ENCODE measurements at places on chromosomes 1 and 21.

GRCh38 chr1:3213730-3214129 is 144.7 kb downstream of the PRDM16 start:
- no peak for DNase-seq

- DNase-seq: no peak
Observed at GRCh38 chr21:45050345-45050796, 24.0 kb upstream of the ADARB1 start.

DNA sequence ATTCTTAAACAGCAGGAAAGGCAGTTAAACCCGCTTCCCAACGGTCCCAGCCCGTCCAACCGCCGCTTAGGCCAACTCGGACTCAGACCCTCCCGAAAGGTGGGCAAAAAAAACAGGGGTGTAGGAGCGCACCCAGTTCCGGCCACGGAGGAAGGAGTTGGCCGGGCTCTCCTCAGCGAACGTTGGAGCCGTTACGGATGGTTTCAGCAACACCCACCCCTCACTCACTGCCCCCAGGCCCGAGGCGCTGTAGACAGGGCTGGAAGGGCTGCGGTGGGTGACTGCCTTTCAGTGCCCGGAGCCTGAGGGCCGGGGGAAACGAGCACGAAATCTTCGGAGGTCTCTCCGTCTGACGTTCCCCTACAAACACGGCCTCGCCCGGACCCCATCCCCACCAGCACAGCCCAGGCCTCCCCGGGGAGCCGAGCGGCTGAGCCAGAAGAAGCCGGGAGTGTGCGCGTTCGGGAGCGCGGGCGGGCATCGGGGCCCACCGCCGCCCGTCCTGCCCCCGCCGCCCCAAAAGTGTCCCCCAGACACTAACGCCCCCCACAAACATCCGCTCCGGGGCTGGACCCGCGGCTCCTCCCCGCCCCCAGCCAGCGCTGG is 1.3 kb downstream of the KDM5B start:
- no peak for DNase-seq

GRCh38 chr1:22344329-22344630 is 107.4 kb upstream of the ZBTB40 start:
- DNase-seq: no peak

- DNase-seq: no peak
Observed at GRCh38 chr1:166283190-166283589, 116.4 kb upstream of the FAM78B start.

GRCh38 chr1:224502459-224503160 is 68.0 kb upstream of the WDR26 start:
- no peak for DNase-seq

GRCh38 chr21:38675182-38675824 is 130.4 kb upstream of the ETS2 start:
- DNase-seq: no peak

DNA sequence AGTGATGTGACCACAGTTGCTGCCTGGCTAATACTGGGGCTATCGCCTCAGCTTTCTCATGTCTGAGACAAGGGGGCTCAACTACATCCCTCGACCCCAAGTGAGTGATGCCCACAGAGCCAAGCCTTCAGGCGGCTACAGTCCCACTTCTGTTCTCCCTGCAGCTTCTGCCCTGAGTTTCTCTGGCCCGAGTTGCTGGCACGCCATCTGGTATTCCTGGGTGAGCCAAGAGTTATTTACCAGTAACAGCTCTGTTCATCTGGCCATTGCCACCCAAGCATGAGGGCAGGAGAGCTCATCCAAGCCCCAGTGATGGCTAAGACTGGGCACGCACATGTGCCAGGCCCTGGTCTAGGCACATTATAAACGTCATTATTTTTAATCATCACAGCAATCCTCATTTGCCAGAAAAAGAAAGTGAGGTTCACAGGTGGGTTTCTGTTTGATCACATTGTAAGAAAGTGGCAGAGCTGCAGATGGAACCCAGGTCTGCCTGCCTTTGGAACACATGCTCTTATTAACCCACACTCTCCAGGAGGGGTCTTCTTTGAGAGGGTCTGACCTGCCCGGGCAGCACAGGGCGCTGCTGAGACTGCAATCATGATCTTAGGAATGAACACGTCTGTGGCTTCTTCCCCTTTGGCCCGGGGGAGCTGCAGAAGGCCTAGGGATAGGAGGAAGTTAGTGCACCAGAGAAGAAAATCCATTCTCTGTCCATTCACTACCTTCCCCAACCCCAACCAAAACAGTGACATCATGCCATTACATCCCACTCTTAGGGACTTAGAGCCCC is 27.5 kb downstream of the KCND3 start:
- no peak for DNase-seq

- no peak for DNase-seq
Observed at GRCh38 chr1:247241691-247242090, 14.2 kb upstream of the VN1R5 start.

DNA sequence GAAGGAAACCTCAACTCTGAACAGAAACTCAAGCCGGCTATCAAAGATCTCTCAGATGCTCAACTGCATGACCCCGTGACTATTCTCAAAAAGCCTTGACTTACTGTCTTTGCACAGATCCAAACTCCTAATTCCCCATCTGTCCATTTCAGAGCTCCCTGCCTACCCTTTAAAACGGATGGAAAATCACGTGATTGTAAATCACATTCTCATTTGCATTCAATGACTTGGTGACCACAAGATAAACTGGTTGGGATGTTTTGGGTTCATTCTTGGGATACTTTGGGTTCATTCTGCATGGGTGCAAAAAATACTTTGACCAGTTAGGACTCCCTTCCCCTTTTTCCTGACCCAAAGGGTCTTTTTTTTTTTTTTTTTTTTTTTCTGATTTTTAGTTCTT is 41.3 kb upstream of the RUNX1 start:
- no peak for DNase-seq

DNA sequence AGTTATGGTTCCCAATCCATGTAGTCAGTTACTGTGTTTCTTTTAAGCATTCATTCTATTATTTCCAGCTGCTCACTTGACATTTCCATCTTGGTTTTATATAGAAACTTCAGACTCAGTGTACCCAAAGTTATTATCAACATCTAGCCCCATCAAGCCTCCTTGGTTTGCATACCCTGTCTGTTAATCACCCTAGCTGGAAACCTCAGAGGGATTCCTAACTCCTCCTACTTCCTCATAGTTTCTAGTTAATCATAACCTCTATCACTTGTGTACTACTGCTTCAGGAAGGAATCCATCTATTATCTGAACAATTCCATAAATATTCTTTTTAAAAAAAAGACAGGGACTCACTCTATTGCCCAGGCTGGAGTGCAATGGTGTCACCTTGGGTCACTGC is 293.3 kb downstream of the SDCCAG8 start:
- DNase-seq: no peak

GRCh38 chr1:4723106-4723505 is 68.7 kb downstream of the AJAP1 start:
- DNase-seq: no peak

DNA sequence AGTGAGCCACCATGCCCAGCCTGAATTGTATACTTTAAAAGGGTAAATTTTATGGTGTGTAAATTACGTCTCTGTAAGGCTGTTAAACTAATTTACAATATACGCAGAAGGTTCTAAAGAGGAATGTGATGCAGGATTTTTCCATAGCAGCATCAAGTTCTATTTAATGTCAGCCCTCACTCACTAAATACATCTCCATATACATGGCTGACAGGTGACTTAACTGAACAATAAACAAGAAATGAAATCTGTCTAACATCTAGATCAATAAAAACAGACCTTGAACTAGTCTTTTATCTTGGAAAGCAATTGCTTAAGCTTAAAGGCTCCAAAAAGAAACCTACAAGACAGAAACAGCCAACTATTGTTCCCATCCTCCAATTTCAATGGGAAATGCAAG is 121.5 kb upstream of the MAP1LC3C start:
- DNase-seq: no peak

DNA sequence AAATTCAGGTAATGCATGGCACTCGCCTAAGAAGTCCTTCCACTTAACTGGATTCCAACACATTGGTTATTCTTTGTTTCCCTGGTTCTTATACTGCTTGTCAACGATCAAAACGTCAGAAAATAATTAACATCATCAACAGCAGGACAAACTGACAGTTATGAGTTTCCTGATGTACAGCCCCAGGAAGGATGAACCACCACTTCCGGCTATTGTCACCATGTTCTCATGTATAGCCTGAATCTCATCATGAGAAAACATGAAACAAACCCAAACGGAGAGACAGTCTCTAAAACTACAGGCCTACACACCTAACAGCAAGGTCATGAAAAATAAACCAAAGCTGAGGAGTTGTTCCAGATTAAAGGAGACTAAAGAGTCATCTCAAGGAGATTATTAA is 60.5 kb upstream of the FBXO28 start:
- DNase-seq: no peak

DNA sequence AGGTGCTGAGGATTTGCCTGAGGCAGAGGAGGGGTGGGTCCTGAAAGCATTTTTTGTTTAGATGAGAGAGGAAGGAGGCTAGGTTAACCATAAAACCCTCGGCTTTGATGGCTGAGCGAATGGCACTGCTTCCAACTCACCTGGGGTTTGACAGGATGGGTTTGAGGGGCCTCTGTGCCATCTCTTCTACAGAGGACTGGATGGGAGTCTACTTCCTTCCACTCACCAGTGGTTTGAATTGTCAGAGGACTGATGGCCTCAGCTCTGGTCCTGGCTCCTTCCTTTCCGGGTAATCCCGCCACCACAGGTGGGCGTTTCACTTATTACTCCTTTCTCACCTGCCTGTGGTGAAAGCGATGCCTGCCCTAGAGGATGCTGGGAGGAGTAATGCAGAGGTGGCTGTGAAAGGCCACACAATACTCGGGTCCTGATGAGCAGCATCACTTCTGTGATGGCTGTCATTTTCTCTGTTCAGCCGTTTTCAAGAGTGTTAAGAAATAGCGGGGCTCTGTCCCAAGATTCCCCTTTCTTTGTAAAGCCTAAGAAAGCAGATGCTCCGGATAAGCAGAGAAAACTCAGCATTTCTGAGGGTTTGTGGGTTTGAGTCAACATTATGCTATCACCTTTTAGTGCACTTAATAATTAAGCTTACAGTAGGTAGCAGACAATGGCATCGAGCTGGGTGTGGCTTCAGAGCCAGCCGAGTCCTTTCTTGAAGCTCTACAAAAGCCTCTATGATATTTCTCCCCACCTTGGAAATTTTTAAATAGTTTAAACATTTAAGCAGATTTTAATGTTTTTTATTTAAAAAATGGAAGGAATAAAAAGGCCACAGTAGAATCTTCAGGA is 220.7 kb downstream of the HLX start:
- DNase-seq: no peak

- DNase-seq: no peak
Observed at GRCh38 chr1:79741720-79742421, 735.3 kb upstream of the ADGRL4 start.

GRCh38 chr1:13549021-13549420 is 34.6 kb upstream of the PDPN start:
- no peak for DNase-seq

DNA sequence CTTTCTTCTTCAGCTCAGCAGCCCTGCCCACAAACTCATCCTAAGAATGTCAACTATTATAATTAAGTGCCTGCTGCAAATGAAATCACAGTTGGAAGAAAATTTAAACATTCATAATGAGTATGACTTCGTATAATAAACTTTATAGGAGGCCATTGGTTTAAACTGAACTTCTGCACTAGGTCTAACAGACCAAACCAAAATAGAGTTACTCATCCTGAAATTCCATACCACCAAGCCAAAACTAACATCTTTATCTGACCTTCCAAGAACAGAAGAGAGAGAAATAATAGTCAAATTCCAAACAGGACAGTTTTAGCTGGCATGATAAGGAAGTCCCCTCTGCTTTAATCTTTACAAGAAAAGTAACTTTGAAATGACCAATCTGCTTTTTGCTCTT is 472.4 kb upstream of the PRMT6 start:
- DNase-seq: no peak

GRCh38 chr1:80154176-80154575 is 1147.6 kb upstream of the ADGRL4 start:
- DNase-seq: no peak

DNA sequence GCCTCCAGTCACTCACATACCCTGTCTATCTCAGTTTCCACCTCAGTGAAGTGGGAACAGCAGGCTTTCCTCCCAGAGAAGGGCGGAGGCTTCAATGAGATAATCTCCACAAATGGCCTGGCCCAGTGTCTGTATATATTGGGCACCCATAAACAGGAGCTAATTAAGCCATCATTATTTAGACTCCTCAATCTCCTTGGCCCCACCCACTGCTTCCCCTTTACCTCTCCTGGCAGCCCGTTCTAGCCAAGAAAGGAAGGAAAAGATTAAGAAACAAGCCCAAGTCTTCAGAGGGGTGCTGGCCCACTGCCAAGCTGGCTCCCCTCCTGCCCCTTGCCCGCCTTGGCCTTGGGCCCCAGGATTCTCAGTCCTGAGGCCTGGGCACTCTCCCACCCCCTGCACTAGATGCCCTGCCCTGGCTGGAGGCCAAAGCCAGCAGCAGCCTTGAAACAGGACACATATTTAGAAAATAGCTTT is 15.9 kb upstream of the EPB41 start:
- DNase-seq: no peak

DNA sequence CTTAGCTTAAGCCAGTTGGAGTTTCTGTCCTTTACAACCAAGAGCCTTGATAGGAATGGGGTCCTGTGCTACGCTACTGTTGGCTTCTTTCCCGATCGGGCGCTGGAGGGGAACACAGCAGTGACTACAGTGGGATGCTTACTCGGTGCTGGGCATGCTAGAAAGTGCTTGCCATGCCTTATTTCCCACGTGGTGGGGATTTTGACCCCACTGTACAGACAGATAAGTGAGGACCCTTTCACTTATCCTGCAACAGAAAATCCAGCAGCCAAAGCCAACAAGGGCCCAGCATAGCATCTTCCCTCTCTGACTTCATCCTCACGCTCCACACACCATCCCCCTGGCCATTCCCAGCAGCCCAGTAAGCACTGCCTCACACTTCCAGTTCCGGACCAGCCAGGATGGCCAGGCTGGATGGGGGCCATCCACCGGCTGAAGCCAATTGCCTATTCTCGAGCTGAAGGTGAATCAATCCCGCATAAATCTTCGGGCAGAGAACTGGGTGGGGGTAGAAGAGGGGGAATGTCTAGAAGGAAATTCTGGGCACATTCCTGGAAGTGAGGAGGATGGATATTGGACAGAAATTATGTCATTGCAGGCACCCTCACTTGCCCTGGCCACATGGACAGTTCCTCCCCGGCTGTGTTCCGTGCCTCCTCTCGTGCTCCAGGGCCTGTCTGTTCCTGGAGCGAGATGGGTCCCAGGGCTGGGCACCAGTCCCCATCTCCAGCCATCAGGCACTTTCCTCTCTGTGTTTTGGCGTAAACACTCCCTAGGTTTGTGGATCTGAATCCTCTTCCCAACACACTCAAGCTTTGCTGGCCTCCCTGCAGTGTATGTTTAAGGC is 2.0 kb upstream of the ABCG1 start:
- DNase-seq: no peak

All from anterior cingulate cortex (tissue), 58 donors.